ENCODE measurements at places on chromosomes 7 and 10.
A peak's percentile ranks its signal among the peaks of the same experiment; 100 is the strongest.

GRCh38 chr10:128338951-128339350 lies 212.7 kb upstream of the MKI67 start:
- no peak for DNase-seq

GRCh38 chr7:64098-64915 lies 128.1 kb upstream of the FAM20C start:
- peak; percentile 39 for DNase-seq

DNA sequence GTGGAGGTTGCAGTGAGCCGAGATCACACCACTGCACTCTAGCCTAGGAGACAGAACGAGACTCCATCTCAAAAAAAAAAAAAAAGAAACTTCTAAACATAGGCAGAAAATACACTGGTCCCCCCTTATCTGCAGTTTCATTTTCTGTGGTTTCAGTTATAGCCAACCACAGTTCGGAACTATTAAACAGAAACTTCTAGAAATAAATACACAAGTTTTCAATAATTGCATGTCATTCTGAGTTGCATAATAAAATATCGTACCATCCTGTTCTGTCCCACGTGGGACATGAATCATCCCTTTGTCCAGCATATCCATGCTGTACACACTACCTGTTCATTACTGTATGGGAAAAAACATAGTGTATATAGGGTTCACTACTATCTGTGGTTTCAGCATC lies 8.0 kb downstream of the XRCC2 start:
- DNase-seq, result no peak

DNA sequence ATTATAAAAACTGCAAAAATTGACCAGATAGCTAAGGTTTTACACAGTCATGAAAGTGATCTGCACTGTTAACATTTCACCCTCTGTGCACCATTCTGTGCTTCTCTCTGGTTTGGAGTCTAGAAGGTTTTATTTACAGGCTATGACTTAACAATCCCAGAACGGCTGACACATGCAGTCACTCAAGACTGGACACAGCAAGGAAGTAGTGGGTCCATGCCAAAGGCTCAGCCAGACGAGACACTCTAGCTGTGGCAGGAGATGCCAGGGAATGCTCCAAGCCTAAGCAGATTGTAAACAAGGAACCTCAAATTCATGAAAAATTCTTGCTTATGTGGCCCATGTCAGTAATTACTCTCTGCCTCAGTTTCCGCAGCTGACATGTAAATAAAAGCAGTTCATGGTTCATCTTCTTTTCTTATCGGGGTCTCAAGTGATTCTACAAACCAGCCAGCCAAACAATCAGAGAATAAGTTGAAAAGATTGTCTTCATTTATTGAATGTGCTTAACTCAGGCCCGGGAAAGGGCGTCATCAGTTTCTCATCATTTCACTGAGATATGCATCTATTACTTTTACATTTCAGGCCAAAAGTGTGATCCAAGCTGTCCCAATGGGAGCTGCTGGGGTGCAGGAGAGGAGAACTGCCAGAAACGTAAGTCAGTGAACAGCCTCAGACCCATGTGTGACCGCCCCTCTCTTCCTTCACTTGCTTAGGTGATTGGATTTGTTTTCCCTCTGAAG lies 132.1 kb downstream of the EGFR start:
- DNase-seq, result no peak

- DNase-seq, result no peak
Observed at GRCh38 chr7:64875658-64876406, 27.2 kb upstream of the ZNF273 start.

DNA sequence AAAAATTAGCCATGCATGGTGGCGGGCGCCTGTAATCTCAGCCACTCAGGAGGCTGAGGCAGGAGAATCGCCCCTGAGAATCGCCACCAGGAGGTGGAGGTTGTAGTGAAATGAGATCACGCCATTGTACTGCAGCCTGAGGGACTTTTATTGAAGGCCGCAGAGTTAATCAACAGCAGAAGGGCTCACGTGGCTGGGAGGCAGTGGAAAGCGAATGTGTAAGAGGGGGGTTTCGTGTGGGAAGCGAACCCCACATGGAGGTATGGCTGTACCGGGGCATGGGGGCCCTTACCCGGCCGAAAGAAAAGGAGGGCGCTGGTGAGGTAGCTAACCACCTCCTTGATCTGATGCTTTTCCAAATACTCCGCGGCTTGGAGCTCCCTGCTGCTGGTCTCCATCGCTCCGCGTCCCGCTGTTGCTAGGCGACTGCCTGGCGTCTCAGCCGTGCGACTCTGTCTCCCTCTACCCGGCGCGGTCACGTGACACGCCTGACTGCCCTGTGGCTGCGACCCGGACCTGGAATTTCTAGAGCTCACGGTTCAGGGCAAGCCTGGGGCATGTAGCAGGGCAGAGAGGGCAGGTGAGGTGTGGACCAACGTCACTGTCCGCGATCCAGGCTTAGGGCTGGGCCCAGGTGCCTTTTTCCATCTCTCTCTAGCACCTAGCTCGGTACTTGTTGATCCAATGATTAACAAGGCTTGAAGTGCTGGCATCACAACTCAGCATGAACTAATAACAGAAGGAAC lies at the start of gene EFCAB10:
Gene EFCAB10, minus strand, starts transcription at position 428 of the 746 bp plus-strand sequence. Its CDS starts 30 bp downstream, at position 398.
- DNase-seq, result peak; percentile 98

All from BE2C (cell line).